ENCODE measurements at places on chromosomes 5 and 9.

GRCh38 chr9:109535365-109535764, 37.3 kb upstream of the PTPN3 start:
- DNase-seq = peak; percentile 29

DNA sequence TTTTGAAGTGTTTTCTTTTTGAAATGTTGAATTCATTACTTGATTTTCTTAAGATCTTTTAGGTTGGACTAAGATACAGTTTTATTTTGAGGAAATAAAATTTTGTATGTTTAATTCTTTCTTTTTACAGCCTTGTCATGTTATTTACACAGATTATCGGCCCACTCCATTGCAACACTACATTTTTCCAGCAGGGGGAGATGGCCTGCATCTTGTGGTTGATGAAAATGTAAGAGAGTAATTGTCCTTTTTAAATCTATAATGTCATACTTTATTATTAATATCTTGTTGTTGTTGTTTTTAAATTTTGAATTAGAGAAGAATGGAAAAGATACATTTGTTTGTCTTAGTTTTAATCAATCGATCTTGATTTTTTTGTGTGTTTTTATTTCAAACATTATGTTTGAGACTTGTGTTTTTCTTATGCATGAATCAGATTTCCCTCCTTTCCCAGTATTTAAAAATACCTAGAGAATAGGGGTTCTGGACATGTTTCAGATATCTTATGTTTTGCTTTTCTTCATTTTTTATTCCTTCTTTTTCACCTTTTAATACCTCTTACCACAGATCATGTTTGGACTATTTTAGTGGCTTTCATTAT, 36.7 kb downstream of the MTREX start:
- peak; percentile 35 for DNase-seq

GRCh38 chr9:132908635-132909034, 29.9 kb downstream of the SPACA9 start:
- no peak for DNase-seq

GRCh38 chr5:173689171-173689736, 72.8 kb upstream of the BOD1 start:
- no peak for DNase-seq

DNA sequence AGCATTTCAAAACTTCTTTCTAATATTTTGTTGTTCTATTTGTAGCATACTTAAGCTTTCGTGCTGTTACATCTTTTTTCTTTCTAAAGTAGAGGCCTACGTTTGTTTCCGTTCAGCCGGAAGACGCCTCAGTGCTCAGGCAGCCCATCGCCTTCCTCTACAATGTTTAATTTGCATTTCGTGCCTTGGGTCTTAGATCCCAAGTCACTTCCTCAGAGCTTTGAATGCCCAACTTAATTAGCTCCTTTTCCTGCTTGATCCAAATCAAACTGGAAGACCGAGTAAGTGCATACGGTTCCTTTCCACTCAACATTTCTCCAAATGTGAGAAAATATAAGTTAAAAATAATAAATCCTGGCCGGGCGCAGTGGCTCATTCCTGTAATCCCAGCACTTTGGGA, 43.2 kb downstream of the MRPL36 start:
- no peak for DNase-seq

- no peak for DNase-seq
Measured at GRCh38 chr5:109910874-109911273, 221.1 kb downstream of the MAN2A1 start.

DNA sequence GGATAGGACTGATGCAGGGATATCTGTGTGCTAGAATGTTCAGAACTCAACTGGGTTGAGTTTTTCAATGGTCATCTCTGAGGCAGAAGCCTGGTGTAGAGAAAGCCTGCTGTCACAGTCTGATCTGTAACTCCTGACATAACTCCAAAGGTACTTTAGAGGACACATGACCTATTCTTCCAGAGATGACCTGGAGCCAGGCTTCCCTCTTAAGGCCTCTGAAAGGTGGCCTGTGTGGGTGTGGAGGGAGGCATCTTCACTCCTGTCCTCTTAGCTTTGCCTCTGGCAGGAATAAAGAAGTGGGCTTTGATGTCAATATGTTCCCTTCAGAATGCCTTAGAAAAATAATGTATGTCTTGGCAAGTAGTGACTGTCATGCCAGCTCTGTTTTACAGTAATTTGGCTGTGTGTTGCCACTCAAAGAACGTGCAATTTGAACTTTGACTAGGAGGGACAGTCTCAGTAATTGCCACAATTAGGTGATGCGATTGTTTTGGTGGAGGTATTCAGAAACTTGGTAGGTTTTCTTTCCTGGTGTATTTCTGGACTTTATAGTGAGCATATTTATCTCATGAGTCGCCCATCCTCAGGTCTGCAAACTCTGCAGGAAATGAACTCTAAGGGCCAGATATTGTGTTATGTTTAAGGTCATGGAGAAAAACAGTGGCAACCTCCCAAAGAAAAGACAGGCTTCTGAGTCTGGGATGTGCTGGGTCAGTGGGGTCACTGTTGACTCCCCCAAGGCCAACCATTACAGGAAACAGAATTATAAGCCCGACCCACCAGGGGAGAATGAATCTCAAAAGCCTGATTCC, 3.2 kb upstream of the C5orf63 start:
- DNase-seq = no peak

- DNase-seq = no peak
Measured at GRCh38 chr5:172686539-172687390, 45.7 kb downstream of the NEURL1B start.

DNA sequence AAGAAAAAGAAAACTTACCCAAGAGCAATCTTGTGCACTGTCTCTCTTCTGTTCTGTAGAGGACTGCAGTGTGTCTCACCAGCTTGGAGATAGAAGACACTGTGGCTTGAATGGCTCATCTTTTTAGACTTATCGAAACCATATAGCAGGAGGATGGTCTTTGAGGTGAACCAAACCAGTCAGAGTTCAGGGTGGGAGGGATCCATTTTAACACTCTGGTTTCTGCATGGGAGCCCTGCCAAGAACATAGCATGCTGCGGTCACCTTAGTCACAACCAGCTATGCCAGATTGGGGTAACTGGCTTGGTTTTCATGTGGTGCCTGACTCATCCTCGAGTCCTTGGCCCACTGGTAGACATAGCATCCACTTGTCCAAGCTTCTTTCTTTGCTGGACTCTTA, 135.1 kb downstream of the PAPPA start:
- no peak for DNase-seq

- no peak for DNase-seq
Measured at GRCh38 chr5:161751265-161751664, 65.7 kb downstream of the GABRA6 start.

- DNase-seq = no peak
Measured at GRCh38 chr5:131533836-131534235, 101.2 kb downstream of the RAPGEF6 start.

DNA sequence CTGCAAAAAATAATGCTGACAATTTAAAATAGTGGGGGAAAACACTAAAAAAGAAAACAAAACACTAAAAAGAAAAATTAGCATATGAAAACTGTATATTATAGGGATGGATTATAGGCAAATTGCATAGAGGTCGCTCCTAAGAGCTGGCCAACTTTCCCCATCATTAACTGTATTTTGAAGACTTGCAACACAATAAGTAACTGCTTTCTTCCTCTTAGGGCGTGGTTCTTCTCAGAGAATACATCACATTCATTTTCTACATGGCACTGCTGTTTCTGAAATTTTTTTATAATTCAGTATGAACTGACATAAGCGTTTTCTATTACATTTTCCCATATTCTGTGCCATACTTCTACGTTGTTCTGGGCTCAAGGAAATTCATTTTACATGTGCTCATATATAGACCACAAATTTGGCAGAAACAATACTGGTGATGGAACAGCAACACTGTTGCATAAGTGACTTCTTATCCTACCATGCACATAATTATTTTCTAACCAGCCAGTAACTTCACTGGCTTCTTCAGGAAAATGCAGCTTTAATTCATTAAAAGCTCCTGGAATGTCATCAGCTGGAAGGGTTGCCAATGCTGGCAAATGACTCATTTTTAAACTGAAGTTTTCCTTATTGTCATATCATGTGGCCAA, 171.2 kb upstream of the DMAC1 start:
- DNase-seq = no peak

DNA sequence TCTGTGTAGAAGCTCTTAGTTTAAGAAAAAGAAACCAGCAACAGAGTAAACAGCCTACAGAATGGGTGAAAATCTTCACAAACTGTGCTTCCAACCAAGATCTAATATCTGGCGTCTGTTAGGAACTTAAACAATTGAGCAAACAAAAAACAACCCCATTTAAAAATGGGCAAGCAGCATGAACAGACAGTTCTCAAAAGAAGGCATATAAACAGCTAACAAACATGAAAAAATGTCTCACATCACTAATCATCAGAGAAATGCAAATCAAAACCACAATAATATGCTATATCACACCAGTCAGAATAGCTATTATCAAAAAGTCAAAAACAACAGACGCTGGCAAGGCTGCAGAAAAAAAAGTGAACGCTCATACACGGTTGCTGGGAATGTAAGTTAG, 83.7 kb upstream of the CCDC152 start:
- DNase-seq = no peak

- DNase-seq = no peak
Measured at GRCh38 chr5:180343110-180343830, 9.9 kb downstream of the GFPT2 start.

- peak; percentile 87 for DNase-seq
Measured at GRCh38 chr5:135191084-135191826, 157.2 kb upstream of the PITX1 start.

DNA sequence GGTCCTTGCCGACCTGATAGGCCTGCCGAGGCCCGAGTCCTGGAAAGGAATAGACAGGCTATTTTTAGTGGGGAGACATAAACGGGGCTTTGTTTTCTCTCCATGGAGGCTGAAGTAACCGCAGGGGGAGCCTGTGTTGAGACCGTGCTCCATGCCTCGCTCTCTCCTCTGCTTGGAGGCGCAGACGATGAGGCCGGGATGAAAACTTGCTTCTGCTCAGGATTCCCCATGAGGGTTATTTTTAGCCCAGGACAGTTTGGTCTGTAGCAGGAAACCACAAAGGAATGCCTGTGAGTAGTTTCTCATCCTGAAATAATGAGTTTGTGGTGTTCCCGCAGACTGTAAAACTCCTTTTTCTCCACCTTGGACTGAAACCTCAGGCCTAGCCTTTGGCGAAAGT, 81.9 kb upstream of the RARS1 start:
- no peak for DNase-seq
